IMR-90 (cell line): ENCODE measurements at places on chromosomes 4 and X. TPM values are rescaled to one million over a fixed set of nuclear protein-coding genes. Genes with fewer than 3 reads are reported as not detected.

TMEM47 gene
- 105 and 134 TPM in 2 replicates for total RNA-seq

DNA sequence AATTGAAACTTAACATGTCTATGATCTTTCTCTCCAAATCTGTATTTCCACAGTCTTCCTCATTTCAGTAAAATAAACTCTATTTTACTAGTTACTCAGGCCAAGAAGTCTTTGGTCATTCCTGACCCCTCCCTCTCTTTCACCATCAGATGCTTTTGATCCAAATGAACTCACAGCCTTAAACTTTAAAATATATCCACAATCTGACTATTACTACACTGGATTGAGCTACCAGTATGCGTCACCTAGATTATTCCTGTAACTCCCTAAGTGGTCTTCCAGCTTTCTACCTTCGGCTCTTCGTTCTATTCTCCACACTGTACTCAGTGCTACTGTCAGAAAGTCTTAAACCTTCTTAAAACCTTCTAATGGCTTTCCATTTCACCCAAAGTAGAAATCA lies 195.1 kb downstream of the FBXW7 start:
- DNase-seq = no peak

DNA sequence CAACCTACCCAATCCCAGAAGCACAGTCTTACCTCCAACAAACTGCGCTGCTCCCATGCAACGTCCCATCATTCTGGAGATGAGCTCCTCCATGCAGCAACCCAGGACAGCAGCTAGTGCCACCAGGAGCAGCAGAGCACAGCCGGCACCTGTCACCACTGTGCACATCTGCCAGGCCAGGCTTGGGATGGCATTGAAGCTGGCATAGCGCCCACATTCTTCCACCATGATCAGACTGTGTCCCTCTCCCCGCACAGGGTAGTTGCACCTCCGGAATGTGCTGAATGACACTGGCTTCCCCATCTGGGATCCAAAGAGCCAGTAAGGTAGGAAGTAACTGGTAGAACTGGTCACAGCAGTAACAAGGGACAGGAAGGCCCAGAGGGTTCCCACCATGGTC lies 8.8 kb downstream of the LHFPL1 start:
- no peak for DNase-seq

DNA sequence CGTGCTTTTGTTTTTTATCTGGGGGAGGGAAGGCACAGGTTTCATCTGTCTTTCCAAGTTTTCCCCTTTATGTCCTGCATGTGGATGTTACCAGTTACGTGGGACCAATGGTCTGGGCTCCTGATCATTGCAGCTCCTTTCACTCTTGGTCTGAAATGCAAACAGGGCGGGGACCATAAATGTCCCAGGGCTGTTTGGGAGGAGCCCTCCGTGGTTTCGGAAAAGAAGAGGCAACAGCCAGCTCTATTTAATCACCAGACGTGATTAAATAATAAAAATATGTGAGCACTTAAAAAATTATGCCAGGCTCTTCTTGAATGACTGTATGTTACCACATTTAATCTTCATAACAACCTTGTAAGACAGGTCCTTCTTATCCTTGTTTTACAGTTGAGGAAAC lies 30.8 kb upstream of the C1GALT1C1 start:
- no peak for DNase-seq

DNA sequence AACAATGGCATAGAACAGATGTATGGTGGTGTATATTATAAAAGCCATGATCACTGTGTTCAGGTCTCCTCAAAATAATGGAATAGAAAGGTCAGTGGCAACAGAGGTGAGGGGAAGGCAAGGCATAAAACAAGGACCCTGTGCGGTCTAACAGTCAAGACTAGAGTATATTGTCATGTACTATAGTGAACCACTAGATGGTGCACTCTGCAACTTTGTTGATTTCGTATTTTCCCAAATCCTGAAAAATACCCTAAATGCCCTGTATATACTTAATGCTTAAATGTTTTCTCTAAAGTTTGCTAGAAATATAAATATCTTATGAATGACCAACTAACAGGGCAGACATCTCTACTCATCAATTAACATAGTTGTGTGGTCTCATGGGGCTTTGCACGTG lies 453.0 kb downstream of the PCDH11X start:
- peak; percentile 2 for DNase-seq

GRCh38 chr4:54840430-54840829 lies 182.7 kb downstream of the KIT start:
- no peak for DNase-seq

DNA sequence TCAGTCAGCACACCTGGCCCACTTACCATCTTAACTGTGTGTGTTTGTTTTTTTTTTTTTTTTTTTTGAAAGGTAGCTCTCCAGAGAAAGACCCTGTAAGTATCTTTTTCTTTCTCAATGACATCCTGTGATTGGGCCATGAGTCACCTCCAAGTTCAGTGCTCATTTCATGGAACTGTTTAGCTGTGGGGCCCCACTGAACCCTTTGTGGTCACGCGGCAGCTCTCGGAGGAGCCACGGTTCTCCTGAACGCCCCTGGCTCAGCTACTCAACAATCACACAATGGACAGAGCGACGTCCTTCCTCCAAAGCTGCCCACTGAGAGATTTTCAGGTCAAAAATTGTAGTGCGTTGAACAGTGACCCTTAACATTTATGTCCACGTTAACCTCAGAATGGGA lies 14.2 kb upstream of the IL3RA start:
- DNase-seq = no peak

DNA sequence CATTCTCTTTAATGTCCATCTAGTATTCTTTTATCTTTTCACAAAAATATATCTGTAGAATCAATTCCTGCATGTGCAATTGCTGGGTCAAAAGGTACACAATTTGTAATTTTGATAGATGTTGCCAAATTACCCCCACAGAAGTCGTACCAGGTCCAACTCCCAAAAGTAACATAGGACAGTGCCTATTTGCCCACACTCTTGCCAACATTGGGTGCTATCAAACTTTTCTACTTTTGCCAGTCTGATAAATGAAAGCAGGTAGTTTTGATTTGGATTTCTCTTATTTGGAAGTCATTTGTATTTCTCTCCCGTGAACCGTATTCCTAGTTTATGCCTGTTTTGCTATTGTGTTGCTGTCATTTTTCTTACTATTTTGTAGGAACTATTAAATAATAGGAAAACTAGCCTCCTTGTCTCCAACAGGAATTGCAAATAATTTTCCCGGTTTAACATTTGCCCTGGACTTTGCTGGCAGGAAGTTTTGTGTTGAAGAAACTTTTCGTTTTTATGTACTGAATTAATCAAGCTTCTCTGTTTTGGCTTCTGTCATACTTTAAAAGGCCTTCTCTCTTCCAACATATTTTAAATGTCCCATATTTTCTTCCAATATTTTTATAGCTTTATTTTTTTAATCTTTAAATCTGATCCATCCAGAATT lies 33.1 kb downstream of the ZNF275 start:
- no peak for DNase-seq

- DNase-seq = no peak
These were observed 131.6 kb downstream of the EMCN start for GRCh38 chr4:100386270-100386669.
